Motor neuron (in vitro differentiated cells): ENCODE measurements at places on chromosomes 3 and 15. TPM values are rescaled to one million over a fixed set of nuclear protein-coding genes. Genes with fewer than 3 reads are reported as not detected.

GRCh38 chr15:51098331-51098619 lies 3.6 kb upstream of the TNFAIP8L3 start:
- ATAC-seq, result no peak

DNA sequence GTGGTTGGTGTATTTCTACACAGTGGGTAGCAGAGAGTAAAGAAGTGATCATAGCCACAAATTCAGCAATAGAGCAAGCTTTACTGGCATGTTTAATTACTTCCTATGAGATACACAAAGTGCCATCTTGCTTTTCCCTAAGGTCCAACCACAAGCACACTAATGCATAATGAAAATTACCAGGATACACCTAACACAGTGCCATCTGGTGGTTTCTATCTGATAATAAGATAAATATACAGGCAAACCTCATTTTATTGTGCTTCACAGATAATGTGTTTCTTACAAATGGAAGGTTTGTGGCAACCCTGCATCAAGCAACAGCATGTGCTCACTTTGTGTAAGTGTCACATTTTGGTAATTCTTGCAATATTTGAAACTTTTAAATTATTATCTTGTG lies 223.0 kb downstream of the NSUN3 start:
- no peak for ATAC-seq

DNA sequence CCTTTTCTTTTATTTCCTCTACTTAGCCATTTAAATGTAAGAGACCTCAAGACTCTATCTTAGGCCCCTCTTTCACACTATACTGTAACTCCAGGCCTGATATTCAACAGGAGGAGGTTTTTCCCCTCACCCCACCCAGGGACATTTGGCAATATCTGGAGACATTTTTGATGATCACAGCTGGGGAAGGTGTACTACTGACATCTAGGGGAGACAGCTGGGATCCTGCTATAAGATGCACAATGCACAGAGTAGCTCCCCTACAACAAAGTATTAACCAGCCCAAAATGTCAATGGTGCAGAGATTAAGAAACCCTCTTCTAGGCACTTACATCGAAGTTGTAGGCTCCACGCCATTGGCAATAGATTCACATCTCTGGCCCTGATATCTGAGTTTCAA lies 517.5 kb upstream of the UBE2E2 start:
- ATAC-seq, result no peak

Gene XCR1
- total RNA-seq, result 0.05 and 0.16 TPM in 2 replicates

Gene CFAP100
- 0.42 and 1.1 TPM in 2 replicates for total RNA-seq

DNA sequence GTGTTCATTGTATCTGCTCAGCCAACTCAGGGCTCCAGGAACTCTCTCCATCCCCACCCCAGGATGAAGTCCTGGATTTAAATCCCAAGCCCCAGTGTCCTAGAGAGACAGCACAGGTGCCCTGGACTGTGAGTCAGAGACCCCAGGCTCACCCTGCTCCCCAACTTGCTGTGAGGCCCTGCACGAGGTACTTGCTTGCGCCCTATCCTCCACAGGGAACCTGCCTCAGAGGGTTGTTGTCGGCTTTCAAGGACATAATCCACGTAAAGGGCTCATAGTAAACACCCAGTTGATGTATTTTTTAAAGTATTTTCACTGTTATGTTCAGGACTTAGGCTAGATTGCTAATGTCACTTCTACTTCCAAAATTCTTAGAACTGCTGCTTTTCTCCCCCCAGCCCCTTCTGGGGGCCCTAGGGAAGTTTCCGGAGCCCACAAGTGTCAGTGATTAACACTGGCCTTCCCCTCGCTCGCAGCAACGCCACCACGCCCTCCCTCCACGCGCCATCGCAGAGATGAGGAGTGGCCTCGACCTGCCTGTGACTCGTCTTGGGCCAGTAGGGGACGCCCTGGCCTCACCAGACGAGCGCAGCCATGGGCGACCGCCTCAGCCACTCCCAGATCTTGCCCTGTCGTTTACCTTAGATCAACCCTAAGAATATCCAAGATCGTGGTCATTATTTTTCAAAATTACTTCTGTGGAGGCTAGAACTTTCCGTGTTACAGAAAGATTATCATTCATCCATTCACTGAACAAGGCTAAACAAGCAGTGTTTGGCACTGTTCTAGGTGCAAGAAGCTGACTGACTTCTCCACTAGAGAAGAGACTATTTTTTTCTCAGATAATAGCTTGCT lies 6.0 kb upstream of the SRP14 start:
- ATAC-seq, result peak; percentile 97

DNA sequence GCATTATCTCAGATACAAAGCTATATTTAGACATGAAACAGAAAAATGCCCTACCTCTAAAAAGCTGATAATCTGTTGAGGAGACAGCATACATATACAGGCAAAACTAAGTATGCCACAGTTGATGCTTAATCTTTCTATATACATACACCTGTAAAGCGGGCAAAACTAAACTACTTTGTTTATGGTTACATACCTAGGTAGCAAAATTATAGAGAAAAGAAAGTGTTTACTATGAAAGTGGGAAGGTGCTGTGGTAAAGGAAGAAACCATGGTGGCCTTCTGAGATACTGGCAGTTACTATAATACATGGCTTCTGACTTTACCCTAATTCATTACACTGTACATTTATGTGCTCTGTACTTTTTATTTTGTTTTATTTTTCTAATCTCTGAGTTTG lies 36.0 kb upstream of the NR1I2 start:
- ATAC-seq, result no peak

DNA sequence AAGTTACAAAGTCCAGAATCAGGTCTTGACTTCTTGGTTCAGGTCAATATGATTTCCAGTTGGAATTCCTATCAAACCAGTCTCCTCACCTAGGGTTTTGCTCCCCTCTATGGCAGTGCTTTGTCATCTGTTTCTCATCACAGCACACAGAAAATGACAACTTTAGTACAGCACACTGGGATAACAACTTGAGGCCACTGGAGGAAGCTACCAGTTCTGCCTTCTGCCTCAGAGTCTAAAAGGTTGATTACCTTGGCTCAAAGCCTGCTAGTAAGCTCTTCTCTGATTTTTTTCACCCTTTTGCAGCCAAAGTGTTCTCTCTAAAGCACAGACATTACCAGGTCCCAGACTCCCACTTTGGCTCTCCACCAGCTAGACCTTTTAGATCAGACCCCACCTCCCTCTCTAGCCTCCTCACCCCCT lies 24.8 kb upstream of the TRIM59 start:
- ATAC-seq, result peak; percentile 30

DNA sequence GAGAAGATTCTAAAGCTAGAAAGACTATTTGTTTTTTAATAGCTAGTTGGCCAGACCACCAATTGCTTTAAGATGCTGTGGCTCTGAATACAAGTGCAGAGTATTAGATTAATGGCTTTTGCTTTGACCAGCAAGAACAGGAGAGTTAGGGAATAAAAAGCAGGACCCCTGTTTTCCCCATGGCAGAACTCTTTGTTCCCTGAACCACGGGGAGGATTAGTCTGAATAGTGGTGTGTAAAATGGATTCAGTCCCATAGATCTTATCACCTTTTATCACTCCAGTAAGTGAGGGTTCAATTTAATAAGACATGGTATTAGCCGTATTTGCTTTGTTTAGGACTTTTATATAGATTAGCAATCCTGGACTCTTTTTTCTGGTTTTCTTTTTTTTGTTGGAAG lies 562.6 kb upstream of the DPPA4 start:
- ATAC-seq, result no peak

- no peak for ATAC-seq
Measured at GRCh38 chr3:143608966-143609365, 239.3 kb downstream of the SLC9A9 start.

DNA sequence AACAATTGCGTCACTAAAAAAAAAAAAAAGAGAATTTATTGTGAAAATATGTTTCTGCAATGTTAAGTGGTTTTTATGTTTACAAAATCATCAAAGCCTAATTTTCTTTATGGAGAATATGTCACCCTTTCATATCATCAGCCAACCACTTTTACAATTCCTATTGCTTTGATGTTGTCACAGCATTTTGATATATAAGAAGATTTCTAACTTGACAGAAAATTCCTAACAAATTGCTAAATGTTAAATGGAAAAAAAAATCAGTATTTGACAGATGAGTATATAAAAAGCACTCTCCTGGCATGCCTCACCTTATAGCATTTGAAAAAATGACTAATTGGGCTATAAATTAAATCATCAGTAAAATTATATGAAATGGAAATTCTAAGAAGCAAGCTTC lies 1457.3 kb upstream of the ALCAM start:
- no peak for ATAC-seq
